ENCODE measurements at places on chromosomes 11 and 22.

GRCh38 chr11:112834277-112834755 is 126.9 kb upstream of the NCAM1 start:
- DNase-seq, result no peak

DNA sequence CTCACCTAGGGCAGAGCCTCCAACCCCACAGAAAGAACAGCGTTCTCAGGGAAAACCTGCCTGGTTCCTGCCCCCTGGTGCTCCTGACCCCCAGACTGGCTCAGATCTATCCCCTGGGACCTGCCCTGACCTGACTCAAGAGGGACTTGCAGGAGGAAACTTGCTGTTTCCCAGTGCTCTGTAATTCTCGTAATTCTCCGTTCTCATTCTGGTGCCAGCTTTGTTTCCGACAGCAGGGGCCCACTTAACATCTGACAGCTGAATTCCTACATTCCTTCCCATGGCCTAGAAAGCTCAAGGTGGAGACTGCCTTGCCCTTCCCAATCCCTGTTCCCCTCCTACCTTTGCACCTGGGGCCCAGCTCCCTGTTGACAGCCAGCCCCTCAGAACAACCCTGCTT is 12.5 kb upstream of the CSF2RB start:
- no peak for DNase-seq

DNA sequence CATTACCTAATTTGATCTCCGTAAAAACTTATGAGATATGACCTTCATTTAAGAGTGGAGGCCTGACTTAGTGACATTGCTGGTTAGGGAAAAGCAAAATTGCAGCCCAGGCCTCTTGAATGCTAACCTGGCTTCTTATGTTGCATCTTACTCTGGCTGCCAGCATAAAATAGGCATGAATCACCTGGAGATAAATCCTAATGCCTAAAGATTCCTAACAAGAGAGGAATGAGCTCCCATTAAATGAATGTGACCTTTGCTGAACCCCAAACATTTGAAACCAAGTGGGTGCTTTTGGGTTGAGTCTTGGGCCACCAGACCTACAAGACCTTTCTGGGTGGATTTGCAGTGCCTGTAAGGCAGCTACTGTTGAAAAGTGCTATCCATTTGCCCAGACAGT is 1145.6 kb upstream of the TENM4 start:
- no peak for DNase-seq

GRCh38 chr11:4798427-4799183 is 5.6 kb downstream of the OR52R1 start:
- no peak for DNase-seq

- DNase-seq, result peak; percentile 23
These were observed 1.3 kb downstream of the TP53I11 start for GRCh38 chr11:44949160-44950030.

All from CD4-positive, alpha-beta T cell (primary cell).